ENCODE measurements at places on chromosomes 12 and 14.

DNA sequence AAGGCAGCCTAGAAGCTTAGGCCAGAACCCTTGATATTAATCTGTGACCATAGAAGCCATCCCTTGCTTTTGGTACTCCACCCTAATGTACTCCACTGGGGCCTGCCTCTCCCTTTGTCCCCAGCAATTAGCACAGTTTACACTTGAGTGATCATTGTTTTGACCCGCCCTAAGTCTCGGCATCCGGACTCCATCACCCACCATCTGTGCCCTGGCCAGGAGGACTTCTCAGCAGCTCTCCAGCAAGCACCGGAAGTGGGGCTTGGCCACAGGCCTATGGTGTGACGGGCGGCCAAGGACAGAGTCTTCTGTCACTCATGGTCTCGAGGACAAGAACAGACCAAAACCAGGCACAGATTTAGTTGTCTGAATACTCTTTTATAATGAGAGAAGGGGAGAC, 126.5 kb upstream of the NTF3 start:
- no peak for DNase-seq

GRCh38 chr12:84277986-84278385, 634.6 kb downstream of the SLC6A15 start:
- no peak for DNase-seq

DNA sequence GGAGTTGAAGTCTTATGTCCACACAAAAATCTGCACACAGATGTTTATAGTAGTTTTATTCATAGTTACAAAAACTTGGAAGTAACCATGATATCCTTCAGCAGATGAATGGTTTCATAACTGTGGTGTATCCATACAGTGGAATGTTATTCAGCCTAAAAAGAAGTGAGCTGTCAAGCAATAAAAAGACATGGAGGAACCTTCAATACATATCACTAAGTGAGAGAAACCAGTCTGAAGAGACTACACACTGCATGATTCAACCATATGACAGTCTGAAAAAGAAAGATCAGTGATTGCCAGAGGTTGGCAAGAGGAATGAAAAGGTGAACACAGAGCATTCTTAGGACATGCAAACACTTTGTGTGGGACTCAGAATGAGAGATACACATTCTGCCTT, 18.6 kb upstream of the IFNG start:
- no peak for DNase-seq

- DNase-seq, result no peak
These were observed 4.5 kb upstream of the MIA2 start for GRCh38 chr14:39229222-39229543.

All from NCI-H774 (cell line).